Right ventricle myocardium inferior (tissue), 1 donor: ENCODE measurements at places on chromosomes 4 and X.

GRCh38 chr4:73948990-73949706, 32.7 kb downstream of the PF4 start:
- no peak for DNase-seq

GRCh38 chr4:7843831-7844593, 95.6 kb downstream of the AFAP1 start:
- DNase-seq: peak; percentile 79

DNA sequence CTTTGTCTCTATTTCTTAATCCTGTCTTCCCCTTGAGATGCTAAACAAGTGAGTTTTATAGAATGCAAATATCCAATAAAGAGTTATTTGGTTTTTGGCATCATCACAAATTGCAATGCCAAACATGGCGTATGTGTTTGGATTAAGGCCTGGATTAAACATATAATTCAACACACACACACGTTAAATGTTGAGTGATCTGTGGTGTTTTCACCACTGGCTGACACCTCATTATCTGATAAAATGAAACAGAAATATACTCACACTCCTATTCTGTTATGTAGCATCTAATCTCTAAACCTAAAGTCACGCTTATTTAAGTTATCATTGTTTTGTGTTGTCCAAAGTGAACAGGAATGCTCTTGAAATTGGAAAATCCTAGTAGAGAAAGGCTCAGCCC, 506.2 kb downstream of the FSTL5 start:
- DNase-seq: no peak

GRCh38 chrX:40394302-40394701, 186.5 kb upstream of the ATP6AP2 start:
- no peak for DNase-seq

DNA sequence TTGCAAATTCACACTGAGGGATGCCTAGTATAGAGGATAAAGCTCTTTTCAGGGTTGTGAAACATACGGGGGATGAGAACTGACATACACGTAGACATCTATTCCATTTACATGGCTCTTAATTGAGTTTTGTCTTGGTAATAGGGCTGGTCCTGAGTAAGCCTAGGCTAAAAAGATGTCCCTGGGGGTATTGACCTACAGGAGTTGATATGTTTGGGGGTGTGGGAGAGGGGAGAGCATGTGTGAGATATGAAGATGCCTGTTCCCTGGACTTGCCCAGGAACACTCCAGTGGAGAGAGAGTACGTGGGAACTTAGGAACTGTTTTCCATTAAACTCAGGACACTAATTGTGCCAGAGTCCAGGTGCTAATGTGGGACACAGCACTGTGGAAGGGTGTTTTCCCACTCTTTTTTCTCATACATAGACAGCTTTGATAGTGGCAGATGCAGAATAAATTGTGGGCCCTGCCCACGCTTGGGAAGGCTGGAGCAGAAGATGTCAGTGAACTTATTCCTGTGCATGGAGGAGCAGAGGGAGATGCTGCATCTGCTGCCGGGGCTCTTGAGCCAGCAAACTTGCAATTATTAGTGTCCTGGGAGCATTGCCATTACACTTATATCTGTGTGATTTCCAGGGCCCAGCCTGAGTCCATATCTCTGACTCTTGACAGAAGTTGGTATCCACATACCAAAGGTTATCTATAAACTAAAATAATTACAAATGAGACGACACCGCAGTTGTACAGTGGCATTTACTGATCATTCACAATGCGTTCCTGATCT, 20.7 kb downstream of the SYNPO2 start:
- DNase-seq: no peak

- no peak for DNase-seq
Measured at GRCh38 chr4:54085284-54085683, 14.7 kb upstream of the GSX2 start.

- DNase-seq: no peak
Measured at GRCh38 chrX:48459483-48459882, 10.6 kb downstream of the SLC38A5 start.

DNA sequence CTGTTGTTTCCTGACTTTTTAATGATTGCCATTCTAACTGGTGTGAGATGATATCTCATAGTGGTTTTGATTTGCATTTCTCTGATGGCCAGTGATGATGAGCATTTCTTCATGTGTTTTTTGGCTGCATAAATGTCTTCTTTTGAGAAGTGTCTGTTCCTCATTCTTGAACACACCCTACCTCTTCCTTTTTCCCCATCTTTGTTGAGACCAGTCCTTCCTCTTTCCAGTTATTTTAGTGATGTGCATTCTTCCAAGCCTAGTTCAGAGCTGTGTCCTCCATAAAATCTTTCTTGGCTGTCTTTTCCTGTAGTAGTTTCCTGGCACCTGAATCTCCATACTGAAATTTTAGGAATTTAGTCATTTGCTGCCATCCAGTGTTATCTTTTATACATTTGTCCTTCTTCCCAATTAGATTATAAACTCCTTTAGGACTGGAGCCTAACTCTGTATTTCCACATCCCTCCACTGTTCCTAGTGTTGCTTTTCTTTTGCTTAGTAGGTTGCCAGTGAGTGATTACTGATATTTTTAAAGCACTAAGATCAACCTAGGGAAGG, 11.4 kb downstream of the FHIP1A start:
- DNase-seq: no peak

GRCh38 chr4:7684294-7684693, 249.6 kb upstream of the PSAPL1 start:
- DNase-seq: no peak

DNA sequence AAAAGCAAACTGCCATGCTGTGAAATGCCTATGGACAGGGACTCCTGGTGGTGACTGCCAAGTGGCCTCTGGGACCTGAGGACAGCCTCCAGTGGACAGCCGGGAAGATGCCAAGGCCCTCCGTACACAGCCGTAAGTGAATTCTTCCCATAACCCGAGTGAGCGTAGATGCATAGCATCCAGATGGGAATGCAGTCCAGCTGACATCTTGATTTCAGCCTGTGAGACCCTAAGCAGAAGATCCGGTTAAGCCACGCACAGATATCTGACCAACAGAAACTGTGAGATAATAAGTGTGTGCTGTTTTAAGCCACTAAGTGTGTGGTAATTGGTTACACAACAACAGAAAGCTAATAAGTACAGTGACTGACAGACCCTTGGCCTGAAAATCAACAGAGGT, 55.9 kb downstream of the TMEM156 start:
- DNase-seq: no peak

DNA sequence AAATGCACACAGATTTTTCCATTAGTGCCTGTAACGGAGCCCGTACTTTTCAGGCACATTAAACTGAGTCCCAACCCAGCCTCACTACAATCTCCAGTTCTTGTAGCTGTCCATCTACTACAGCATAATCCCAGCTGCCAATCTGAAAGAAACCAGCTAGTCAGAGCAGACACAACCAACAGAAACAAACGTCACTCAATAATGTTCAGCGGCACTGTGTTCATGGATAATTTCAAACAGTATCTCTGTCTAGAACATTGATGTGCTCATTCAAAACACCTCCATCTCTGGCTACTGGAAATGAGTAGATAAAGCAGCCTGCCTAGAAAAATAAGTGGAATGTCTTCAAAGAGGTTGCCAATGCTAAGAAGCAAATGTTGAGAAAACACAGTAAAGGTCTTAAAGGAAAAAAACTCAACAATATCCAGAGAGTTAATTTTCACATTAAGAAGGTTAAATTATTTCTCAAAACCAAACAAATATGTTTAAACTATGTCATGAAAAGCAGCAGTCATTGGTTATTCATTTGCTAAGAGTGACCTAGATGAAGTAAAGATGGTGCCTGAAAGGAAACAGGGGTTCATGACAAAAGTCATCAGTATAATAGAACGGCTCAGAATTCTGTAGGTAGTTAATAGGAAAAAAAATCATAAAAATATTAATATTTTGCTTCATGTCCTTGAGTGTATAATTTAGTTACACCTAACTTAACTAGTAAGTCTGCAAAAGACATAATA, 245.1 kb upstream of the MAB21L2 start:
- no peak for DNase-seq

DNA sequence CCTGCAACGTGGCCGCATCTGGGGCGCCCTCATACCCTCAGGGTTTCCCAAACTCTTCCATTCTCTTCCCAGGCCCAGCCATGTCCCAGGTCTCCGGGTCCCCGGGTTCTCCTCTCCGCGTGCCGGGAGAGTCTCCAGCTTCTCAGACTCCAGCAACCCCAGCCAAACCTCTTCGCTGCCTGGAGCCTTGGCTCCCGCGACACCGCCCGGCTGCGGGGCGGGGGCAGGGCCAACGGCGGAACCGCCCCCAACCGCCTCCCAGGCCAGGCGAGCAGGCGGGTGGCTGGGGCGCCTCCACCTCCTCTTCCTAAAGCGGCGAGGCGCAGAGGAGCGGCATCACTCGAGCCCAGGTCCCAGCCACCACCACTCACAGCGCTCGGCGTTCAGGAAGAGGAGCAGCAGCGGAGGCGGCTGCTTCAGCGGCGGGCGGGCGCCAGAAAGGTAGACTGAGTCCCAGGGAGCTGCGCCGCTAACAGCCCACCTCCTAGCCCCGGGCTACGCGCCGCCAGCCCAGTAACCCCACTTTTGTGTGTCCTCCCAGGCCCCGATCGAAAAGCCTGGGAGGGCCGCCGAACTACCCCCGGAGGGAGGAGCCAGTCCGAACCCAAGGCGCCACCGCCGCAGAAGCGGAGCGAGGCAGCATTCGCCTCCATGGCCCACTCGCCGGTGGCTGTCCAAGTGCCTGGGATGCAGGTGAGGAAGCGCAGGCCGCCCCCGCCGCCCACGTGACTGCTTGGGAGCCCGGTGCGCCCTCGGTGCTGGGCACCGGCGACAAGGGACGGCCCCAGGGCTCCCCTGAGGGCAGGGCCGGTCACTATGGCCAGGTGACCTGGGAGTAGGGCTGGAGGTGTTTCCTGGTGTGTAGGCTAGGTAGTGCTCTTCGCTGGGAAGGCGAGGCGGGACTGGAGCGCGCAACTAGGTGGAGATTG, at the start of gene STK26:
Gene STK26, plus strand, starts transcription at position 336 of the 929 bp plus-strand sequence. Its CDS starts 316 bp downstream, at position 652.
- DNase-seq: peak; percentile 88

DNA sequence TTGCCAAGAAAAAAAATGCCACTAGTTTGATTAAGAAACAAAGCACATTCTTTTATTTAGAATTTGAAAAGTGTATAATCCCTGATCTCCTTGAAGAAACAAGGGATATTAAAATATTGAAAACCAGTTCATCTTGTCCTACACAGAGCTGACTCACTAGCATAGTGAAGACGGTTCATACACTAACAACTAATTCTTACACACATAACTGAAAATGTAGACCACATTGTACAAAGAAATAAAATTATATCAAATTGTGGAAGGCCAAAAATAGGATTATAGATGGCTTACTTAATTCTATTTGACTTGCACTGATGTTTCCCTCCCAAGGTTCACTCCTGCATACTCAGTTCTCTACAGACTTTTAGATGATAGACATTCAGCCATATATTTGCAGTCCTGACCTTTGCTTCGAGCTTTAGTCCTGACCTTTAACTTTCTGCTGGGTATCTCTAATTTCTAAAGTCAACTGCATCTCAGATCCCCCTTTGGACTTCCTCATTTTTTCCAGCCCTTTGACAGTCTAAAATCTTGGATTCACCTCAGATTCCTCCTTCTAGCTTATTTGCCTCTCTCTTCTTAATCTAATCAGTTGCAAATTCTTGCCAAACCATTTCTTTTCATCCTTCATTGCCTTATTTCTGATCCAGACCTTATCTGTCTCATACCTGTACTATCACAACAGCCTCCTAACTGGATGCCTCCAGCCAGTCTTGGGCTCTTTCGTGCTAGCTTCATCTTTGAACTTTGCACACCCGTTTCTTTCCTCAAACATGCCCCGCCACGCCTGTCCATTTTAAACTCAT, 4.5 kb upstream of the WWC2 start:
- DNase-seq: no peak

GRCh38 chr4:48031802-48032525, 15.4 kb downstream of the NIPAL1 start:
- DNase-seq: no peak

- no peak for DNase-seq
Measured at GRCh38 chr4:157772907-157773306, 399.9 kb downstream of the GASK1B start.

DNA sequence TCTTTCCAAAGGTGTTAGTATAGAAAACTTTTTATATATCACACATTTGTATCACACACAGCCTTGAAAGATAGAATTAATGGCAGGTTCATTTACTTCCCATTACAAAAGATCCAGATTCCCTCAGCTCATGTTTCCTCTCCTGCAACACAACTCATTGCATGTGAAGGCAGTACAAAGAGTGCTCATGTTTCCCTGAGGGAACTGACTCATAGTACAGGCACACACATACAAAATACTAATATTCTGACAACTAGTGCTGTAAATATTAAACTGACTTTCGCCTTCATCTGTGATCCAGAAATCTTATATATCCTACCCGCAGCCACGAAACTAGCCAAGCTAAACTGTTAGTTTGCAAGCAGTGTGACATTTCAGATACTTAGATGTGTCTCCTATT, 819.8 kb upstream of the PCDH7 start:
- DNase-seq: no peak

DNA sequence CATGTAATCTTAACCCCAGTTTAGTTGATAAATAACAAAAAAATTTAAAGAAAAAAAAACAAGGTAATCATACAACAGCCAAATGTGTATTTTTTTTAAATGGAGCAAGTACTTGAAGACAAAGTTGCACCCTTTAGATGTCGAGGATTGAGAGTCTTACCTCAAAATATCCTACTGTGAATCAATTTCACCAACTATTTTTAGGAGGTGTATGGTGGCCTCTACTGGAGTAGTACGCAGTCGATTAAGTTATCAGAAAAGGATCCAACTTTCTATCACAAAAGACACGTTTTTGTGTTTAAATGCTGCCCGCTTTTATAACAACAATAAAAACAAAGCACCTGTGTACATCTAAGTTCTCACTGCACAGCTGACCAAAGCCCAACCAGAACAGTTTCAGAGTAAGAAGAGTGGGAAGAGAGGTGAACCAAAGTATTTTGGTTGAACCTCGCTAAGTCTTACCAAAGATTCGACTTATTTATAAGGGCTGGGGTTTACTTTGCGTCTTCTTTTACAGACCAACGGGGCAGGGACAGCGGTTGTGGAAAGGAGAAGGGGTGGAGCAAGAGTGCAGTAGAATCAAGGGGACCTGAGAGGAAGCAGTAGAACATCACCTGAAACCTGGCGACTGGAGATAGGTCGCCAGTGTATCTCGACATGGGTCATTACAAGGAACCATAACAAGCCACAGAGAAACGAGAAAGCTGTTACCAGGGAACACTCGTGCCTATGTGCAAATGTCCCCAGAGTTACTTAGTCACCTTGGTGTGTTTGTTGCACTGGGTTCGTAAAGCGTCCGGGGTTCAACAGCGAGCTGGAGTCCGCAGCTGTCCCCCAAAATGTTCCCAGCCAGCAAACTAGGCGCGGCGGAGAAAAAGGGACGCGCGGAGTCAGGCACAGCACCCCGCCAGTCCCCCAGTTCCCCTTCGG, 1.1 kb downstream of the RPS6KA6 start:
- DNase-seq: no peak

DNA sequence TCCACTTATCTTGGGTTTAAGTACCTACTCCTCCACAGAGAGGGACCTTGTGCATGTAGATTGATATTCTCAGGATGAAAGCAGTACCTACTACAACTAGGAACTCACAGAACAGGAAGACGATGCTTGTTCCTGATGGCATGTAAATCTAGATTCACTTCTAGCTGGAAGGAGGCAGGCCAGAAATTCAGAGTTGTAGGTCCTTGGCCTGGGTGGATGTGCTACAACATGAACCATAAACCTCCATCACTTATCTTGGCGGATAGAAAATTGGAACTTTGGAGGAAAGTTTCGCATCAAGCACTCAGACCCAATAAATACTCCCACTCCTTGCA, 9.3 kb upstream of the SMIM20 start:
- no peak for DNase-seq
